ENCODE measurements at places on chromosomes 3 and 15.

DNA sequence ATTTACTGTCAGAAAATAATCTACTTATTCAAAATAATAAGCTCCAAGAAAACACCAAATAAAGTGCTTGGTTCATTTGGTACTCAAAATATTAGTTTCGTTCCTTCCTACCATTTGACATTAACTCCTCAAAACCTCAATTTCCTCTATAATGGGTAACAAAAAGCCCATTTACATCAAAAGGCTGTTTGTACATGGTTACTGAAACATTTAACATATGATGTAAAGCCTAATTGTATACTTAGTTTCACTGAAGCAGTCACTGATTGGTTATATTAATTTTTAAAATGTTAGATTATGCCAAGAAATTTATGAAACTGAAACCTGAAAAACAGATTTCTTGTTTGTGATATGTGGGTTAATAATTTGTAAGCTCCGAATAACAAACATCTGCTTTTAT lies 14.7 kb downstream of the XRN1 start:
- DNase-seq: no peak

DNA sequence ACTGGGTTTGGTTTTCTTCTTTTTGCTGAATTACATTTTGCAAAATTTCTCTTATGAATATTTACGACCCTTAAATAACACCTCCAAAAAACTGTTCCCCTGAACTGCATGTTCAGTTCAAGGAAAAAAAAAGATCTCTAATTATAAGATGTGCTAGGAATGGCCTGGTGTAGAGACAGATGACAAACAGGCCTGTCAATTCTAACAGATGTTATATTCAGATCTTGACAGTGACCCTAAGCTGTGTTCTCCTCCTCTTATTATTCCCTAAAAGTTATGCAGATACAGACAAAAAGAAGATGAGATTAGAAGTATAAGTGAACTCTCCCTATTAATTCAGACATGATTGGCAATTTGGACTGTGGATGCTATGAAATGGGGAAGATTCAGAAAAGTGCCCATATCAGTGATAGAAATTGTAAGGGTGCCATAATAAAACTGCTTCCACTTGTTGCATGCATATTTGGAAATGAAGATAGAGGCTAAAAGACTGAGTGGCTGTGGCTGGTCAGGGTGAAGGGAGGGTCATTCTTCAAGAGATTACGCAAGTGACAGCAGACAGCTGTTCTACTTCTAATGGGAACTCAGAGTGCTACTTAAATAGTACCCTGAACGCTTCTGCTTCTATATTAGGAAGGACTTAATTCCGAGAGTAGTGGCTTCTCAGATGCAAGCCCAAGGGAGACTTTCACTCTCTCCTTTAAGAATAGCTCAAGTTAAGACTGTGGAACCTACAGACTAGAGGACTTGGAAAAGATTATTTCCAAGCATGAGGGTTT lies 75.5 kb downstream of the ADAMTS9 start:
- DNase-seq: no peak

DNA sequence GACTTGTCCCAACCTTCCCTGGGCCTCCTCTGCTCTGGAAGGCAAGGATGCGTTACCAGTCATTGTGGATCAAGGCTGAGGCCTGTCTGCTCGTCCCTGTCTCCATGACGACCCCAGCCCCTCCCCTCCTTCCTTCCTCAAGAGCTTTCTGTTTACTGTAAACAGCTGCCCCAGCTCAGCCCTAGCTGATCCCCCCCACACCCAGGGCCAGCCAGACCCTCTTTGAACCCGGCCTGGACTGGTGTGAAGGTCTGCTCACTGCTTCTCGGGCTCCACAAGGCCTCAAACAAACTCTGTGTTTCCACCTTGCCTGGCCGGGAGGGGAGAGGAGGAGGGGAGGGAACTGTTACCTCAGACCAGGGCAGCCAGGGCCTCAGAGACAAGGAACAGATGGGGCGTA lies 16.9 kb downstream of the VPS18 start:
- DNase-seq: no peak

DNA sequence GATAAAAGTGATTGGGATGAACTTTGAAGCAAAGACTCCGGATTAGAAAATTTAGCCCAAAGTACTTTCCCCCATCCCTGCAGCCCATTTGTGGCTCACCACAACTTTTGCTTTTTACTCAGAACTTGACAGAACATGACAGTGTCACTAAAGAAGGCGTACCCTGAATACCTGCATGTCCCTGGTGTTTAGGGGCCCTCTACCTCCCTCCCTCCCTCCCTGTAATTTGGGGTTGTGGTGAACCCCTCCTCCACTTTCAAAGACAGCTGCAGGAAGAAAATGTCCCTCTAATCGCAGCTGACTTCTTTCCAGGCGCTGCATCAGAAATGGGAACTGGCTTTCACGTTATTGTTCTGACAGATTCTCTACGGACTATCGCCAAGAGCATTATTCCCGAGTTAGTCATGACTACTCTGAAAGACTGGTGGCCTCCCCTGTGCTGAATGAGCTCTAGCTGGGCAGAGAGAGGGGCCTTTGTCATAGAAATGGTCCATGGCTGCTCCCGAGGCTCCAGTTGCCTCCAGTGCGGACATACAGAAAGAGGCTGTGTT lies 93.2 kb upstream of the ARHGEF3 start:
- DNase-seq: peak; percentile 37

DNA sequence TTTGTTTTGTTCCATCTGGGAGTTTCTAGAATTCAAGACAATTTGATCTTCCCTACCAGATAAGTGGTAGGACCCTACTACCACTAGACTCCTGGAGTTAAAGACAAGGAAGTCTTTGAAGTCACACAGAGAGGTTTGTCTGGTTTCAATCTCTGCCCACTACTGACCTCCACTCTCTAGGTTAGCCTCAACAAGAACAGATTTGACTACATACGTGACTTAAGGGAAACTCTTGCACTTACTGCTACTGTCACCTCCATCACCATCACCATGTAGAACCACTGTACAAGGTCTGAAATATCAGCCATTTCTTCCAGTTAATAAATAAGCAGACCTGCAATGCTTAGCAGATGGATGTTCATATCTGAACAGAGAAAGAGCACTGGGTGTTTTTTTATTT lies 148.3 kb upstream of the ARHGEF26 start:
- DNase-seq: no peak

- no peak for DNase-seq
Observed at GRCh38 chr3:97359977-97360376, 404.6 kb upstream of the ARL6 start.

GRCh38 chr3:126390751-126391150 lies 4.0 kb upstream of the CFAP100 start:
- no peak for DNase-seq

GRCh38 chr15:63339006-63339766 lies 42.5 kb downstream of the CA12 start:
- no peak for DNase-seq

Measured in C1 segment of cervical spinal cord (tissue), 14 donors.